ENCODE measurements at places on chromosomes 1 and 21.
A peak's percentile ranks its signal among the peaks of the same experiment; 100 is the strongest.

GRCh38 chr1:67997746-67998145 is 52.7 kb downstream of the DIRAS3 start:
- no peak for DNase-seq

- no peak for DNase-seq
Observed at GRCh38 chr1:91783423-91784170, 102.4 kb downstream of the TGFBR3 start.

GRCh38 chr1:17370618-17371017 is 1.4 kb upstream of the PADI6 start:
- DNase-seq, result no peak

DNA sequence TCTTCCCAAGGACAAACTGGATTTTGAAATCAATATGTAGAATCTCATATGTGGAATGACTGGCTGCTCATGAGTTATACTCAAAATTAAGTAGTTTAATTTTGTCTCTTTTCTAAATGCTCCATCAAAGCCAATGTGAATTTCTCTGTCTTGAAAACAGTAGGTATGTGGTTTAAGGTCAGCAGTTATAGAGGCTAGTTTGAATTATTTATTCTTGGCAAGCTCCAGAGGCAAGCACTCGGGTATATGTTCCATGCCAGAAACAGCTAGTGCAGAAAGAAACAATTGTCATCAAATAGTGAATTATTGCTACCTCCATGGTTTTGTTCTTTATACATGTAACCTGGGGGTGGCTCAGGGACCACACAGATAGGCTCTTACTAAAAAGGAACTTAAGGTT is 63.5 kb downstream of the LRIG2 start:
- DNase-seq, result no peak

DNA sequence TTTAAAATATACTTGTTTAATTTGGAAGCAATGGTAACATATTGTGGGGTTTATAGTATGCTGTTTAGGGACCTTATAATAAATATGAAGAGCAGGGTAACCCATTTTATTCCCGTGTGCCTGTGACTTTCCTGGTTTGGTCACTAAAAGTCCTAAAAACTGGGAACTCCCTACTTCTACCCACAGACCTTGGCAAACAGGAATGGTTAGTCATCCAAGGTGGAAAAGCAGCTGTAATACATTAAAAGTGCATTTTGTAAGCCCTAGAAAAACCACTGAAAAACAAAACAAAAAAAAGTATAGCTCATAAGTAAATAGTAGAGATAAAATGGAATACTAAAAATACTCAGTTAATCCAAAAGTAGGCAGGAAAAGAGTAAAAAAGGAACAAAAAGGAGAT is 538.9 kb downstream of the LMO4 start:
- DNase-seq, result no peak

DNA sequence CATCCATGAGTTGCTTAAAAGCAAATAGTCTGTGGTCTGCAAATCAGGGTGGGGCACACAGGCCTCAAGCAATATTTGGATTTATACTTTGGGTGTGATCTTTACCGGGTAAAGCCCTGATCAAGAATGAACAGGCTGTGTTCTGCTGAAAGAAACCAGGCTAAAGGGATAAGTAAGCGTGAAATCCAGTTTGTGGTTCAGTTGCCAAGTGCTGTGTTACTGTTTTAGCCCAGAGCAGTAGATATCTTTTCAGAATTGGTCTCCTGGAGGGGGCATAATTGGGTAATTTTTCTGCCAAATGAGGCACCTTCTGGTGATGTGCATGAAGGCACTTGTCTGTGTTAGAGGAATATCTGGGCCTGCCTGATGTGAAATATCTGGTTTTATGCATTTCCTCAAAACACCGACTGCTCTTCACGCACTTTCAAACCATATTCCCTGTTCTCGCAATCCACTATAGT is 21.4 kb downstream of the AIM2 start:
- DNase-seq, result no peak

DNA sequence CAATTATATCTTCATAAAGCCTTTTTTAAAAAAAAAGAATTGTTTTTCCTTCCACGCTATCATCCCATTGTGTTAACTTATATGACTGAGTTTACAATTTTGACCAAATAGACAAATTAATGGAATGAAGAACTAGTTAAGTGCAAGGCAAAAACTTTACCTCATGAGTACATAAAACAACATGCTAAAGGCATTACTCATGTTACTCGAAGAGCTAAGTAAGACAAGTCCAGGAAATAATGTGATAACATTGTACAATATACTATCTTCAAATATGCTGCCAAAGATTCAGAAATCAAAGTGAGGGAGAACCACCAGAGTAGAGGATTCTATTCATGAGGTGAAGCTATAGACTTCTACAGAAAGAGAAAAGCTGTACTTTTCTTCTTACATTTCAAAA is 24.2 kb upstream of the DYNLT5 start:
- DNase-seq, result no peak

- DNase-seq, result no peak
Observed at GRCh38 chr1:9069326-9070100, at the start of gene SLC2A5. SLC2A5 (minus strand) TSS chr1:9069635; CDS start chr1:9069536, 99 bp downstream.

DNA sequence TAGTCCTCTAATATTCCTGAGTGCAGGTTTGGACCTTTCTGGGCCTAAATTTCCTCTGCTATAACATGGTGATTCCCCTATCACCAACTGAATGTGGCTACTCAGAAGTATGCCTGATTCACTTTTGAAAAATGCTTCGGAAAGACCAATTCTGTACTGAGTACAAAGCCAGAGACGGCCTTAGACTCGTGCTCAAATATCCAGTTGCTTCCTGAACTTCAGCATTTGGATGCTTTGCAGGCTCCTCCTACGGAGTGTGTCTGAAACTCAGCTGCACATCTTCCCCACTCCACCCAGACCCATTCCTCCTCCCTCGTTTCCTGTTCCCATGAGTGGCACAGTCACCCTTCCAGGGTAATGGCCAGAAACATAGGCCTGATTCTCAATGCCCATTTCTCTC is 98.4 kb upstream of the GADD45A start:
- no peak for DNase-seq

GRCh38 chr1:236370420-236370819 is 23.7 kb upstream of the EDARADD start:
- DNase-seq, result peak; percentile 63

- DNase-seq, result no peak
Observed at GRCh38 chr1:205533748-205534443, 29.4 kb downstream of the CDK18 start.

DNA sequence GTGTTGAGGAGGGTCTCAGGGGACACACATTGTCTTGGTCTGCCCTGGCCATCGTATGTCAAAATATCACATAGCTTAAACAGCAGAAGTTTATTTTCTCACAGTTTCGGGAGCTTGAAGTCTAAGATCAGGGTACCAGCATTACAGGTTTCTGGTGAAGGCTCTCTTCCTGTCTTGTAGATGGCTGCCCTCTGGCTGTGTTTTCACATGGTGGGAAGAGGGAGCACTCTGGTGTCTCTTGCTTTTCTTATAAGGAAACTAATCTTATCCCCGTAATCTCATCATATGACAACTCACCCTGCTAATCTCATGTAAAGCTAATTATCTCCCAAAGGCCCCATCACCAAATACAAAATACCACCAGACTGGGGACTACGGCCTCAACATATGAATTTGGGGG is 246.9 kb upstream of the ST6GALNAC5 start:
- no peak for DNase-seq

Data from activated CD4-positive, alpha-beta T cell treated with anti-CD3 and anti-CD28 coated beads, Interleukin-2, Interleukin-4, amounts not matched to agents 100 ng/mL and 50 ng/mL, durations not matched to agents 16 hours and 8 hours (primary cell).